Activated CD8-positive, alpha-beta T cell treated with anti-CD3 and anti-CD28 coated beads for 36 hours (primary cell): ENCODE measurements at places on chromosomes 16 and 17.

DNA sequence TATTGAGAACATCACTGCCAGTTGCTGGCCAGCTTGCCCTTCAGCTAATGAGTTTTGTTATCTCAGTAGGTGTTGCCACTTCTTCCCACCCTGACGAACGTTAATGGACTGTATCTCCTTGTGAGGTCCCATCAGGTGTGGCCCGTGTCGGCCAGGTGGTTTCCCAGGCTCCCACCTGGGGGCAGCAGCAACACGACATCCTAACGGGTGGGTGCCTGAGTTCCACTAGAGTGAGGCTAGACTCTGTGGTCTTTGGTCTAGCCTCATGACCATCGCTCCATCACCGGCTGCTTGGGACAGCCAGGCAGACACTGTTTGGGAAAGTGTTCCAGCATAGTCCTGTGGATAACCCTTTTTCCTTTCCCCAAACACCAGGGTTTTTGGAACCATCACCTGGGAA is 45.6 kb upstream of the LCMT1 start:
- H3K4me1 ChIP-seq: peaks cover 54% of the 10 kb centered on the region
- no peaks in the 10 kb centered on the region for H3K27me3 ChIP-seq
- H3K36me3 ChIP-seq: no peaks in the 10 kb centered on the region

GRCh38 chr17:9356488-9356911 is 219.1 kb downstream of the STX8 start:
- H3K4me1 ChIP-seq: no peaks in the 10 kb centered on the region
- H3K36me3 ChIP-seq: peaks cover 2% of the 10 kb centered on the region
- H3K27me3 ChIP-seq: no peaks in the 10 kb centered on the region
- no peak overlapping the region for H3K27ac ChIP-seq
- DNase-seq: no peak

DNA sequence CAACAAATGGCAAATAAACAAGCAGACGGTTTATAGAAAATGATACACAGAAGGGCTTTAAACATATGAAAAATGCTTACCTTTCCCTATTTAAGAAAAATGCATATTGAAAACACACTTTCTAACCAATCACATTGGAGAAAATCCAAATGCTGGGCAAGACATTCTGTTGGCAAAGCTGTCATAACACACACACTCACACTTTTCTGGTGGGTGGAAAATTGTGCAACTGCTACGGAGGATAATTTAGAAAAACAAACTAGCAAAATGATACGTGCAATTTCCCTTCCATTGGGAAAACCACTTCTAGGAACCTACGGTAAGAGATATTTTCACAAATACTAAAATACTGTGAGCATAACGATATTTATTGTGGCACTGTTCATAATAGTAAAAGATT is 9.8 kb upstream of the MYH3 start:
- H3K4me1 ChIP-seq: no peaks in the 10 kb centered on the region
- H3K4me3 ChIP-seq: no peak overlapping the region
- H3K36me3 ChIP-seq: peaks cover 1% of the 10 kb centered on the region
- DNase-seq: no peak
- no peaks in the 10 kb centered on the region for H3K27me3 ChIP-seq

- peaks cover 62% of the 10 kb centered on the region for H3K36me3 ChIP-seq
- no peaks in the 10 kb centered on the region for H3K4me1 ChIP-seq
- no peak overlapping the region for H3K4me3 ChIP-seq
- no peak overlapping the region for H3K27ac ChIP-seq
- no peak for DNase-seq
- H3K27me3 ChIP-seq: no peaks in the 10 kb centered on the region
These were observed 17.8 kb downstream of the PFAS start for GRCh38 chr17:8266648-8267479.

GRCh38 chr17:78864117-78864516 is 23.5 kb upstream of the USP36 start:
- H3K4me3 ChIP-seq: no peak overlapping the region
- no peaks in the 10 kb centered on the region for H3K36me3 ChIP-seq

DNA sequence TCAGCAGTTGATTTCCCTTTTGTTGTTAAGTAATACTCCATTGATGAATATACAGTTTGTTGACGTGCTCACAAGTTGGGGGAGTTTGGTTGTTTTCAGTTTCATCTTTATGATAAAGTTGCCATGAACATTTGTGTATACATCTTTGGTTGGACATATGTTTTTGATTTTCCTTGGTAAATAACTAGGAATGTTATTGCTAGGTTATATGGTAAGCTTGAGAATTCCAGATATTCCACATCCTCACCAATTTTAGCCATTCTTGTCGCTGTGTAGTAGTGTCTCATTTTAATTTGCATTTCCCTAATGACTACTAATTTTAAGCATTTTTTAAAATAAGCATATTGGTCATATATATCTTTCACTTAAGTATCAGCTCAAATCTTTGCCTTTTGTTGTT is 55.0 kb upstream of the RASL10B start:
- no peak for DNase-seq
- peaks cover 41% of the 10 kb centered on the region for H3K36me3 ChIP-seq
- H3K4me3 ChIP-seq: no peak overlapping the region
- no peaks in the 10 kb centered on the region for H3K27me3 ChIP-seq
